SJCRH30 (cell line): ENCODE measurements at places on chromosomes 4 and X. TPM values are rescaled to one million over a fixed set of nuclear protein-coding genes. Genes with fewer than 3 reads are reported as not detected.

DNA sequence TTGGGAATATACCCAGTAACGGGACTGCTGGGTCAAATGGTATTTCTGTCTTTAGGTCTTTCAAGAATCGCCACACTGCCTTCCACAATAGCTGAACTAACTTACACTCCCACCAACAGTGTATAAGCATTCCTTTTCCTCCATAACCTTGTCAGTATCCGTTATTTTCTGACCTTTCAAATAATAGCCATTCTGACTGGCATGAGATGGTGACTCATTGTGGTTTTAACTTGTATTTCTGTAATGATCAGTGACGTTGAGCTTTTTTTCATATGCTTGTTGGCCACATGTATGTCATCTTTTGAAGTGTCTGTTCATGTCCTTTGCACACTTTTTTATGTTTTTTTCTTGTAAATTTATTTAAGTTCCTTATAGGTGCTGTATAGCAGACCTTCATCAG lies 81.2 kb downstream of the ADAM29 start:
- no peak for DNase-seq

- DNase-seq, result no peak
These were observed 43.2 kb downstream of the MANBA start for GRCh38 chr4:102717448-102718092.

Gene MTMR8
- not detected in 2 replicates for total RNA-seq

DNA sequence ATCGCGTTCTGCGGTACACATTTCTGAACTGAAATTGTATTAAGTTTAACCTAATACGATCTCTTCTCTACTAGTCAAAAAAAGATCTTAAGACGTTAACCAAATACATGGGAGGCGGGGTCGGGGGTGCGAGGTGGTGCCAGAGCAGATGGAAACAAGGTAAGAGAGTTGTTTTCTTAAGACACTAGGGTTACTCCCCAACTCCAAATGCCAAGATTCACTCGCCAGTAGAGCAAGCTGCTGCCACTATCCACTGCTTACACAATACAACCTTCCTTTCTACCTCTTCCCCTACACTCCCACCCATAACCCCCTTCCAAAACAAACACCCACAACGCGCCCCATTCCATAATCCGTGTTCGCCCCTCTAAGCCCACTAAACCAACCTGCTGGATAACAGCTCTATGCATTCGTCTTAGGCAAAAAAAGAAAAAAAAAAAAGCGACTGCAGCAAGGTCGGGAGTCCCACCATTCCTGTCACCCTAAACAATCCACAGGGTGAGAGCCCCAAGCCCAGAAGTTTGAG lies 1.3 kb downstream of the LCORL start:
- no peak for DNase-seq

GRCh38 chr4:7043284-7044136 lies at the start of gene TADA2B:
Gene TADA2B, plus strand, starts transcription at chr4:7043372. Its CDS starts 208 bp downstream, at chr4:7043580.
- DNase-seq, result peak; percentile 58

Gene ZNF157
- total RNA-seq, result not detected in 2 replicates

- no peak for DNase-seq
These were observed 776.6 kb upstream of the LCORL start for GRCh38 chr4:18798123-18798522.

Gene RTL9
- total RNA-seq, result 1.9 and 2.0 TPM in 2 replicates

Gene UBE2K
- 50.4 and 57.9 TPM in 2 replicates for total RNA-seq

DNA sequence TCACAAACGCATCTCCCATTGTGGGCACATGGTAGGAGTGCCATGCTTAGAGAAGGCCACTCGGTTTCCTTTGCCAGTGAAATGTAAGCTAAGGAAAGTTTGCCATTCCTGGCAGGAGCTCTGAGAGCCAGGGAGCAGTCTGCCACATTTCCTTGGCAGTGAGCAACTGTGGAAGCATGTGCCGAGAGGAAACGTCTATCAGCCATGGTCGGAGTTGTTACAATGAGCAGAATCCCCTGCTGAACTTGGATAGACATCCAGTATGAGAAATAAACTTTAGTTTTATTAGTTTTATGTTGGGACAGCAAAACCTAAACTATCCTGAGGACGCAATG lies 51.1 kb downstream of the ENOPH1 start:
- no peak for DNase-seq
